ENCODE measurements at places on chromosomes 12 and 14.

DNA sequence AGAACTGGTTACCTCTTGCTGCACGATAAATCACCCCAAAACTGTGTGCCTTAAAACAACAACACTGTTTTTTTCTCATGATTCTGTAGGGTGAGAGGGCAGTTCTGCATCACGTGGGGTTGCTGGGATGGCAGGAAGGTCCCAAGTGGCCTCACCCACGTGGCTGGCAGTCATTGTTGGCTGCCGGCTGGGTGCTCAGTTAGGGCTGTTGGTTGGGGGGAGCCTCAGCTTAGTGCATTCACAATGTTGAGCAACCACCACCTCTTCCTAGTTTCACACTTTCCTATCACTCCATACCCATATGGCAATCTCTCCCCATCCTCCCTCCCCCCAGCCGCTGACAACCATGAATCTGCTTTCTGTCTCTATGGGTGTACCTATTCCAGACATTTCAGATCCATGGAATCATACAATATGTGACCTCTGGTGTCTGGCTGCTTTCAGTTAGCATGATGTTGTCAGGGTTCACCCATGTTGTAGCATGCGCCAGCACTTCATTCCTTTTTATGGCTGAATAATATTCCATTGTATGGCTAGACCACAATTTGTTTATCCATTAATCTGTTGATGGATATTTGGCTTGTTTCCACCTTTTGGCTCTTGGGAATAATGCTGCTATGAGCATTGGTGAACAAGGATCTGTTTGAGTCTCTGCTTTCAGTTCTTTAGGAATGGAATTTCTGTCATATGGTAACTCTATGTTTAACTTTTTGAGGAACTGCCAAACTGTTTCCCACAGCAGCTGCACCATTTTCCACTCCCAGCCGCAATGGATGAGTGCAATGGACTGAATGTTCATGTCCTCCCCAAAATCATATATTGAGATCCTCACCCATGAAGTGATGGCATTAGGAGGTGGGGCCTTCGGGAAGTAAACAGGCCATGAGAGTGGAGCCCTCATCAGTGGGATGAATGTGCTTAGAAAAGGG, 11.2 kb upstream of the POP5 start:
- DNase-seq = no peak

DNA sequence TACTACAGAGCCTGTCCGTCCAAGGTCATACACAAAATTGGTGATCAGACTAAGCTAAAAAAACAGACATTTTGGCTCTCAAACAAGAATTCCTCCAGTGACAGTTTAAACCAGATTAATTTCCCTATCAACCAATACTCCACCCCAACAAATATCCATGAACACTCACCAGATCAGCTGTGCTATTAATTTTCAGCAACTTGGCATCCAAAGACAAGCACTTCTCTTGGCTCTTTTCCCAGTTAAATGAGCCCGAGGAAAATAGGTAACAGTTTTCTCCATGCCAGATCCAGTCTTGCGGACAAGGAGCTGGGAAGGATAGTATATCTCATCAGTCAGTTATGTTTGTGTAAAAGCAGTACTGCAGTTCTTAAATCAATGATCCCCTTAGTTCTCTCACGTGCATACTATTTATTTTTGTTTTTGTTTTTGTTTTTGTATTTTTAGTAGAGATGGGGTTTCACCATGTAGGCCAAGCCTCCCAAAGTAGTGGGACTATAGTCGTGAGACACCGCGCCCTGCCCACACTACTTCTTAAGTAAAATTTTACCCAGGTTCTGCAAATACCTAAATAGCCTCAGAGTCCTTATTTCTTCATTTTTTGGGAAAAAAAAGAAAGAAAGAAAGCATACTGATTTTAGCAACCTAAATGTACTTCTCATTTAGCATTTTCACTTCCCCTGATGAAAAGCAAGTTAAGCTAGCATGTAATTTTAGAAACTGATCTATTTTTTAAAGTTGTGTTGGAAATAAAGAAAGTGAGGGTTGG, 11.1 kb downstream of the OLR1 start:
- DNase-seq = no peak

- peak; percentile 60 for DNase-seq
Observed at GRCh38 chr12:75722714-75723200, 211.3 kb upstream of the KRR1 start.

DNA sequence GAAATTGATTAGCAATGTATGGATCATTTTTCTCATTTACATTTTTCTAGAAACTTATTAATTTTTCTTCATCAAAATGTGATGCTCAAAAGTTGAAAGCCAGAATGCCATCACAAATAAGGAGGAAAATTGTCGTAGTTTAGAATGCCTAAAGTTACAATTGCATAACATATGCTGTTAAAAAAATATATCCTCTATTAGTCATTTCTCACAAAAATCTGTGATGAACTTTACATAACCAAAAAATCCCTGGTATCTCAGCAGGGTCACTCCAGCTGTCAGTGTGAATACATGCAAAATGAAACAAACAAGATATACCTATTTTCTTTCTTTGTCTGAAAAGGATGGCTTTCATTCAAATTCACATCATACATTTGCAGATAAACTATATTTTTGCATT, 358.9 kb downstream of the PAWR start:
- no peak for DNase-seq

GRCh38 chr14:51823706-51824105, 36.7 kb upstream of the GNG2 start:
- no peak for DNase-seq

DNA sequence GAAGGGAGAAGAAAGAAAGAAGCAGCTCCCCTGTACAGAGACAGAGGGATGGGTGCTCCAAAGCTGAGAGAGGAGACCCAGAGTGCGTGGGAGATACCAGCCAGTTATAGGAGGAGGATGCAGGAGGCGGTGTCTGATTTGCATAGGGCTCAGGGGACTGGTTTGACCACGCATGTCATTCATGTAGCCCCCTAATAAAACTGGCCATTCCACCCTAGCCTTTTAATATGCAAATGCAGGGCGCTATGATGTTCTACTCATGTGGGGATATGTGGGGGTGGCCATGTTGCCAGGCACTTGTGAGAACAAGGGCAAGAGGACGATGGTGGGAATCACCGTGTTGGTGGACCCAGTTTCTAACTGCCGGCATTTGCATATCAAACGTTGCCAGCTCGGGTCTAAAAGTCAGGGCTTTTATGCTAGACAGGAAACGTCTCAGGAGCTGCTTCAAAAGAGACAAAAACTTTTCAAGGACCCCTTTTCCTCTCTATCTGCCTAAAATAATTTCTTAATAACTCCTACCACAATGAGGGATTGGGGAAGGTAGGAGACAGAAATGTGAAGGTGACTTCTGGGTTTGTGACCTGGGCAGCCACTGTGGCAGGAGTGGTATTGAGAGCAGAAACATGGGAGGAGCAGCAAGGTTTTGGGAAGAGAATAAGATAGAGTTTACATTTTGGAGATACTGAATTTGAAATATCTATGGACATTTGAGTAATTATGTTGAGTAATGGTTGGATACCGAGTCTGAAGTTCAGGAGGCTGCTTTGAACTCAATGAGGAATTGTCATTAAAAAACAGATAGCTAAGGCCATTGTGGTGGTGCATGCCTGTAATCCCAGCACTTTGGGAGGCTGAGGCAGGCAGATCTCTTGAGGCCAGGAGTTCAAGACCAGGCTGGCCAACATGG, 2.2 kb upstream of the ATXN3 start:
- no peak for DNase-seq

DNA sequence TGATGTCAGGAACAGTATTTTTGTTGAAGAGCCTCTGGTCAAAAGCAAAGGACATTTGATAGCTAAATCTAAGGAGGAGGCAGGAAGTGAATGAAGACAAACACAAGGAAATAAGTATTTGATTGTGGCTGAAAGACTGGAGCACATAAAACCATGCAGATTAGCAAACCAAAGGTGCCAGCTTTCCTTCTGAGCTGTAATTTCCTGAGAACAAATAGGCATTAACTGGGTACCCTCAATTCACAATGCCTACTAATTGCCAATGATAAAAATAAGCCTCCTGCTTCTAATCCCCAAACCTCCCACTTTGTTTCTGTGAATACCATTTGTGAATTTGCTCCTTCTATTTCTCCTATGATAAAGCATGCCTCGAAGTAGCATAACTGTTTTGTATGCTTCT, 1279.6 kb upstream of the USP15 start:
- DNase-seq = no peak

- no peak for DNase-seq
Observed at GRCh38 chr12:24396224-24396623, 446.8 kb upstream of the SOX5 start.

- no peak for DNase-seq
Observed at GRCh38 chr12:64700532-64700931, 58.7 kb downstream of the GNS start.

- DNase-seq = no peak
Observed at GRCh38 chr12:40168868-40169267, 55.9 kb upstream of the LRRK2 start.

DNA sequence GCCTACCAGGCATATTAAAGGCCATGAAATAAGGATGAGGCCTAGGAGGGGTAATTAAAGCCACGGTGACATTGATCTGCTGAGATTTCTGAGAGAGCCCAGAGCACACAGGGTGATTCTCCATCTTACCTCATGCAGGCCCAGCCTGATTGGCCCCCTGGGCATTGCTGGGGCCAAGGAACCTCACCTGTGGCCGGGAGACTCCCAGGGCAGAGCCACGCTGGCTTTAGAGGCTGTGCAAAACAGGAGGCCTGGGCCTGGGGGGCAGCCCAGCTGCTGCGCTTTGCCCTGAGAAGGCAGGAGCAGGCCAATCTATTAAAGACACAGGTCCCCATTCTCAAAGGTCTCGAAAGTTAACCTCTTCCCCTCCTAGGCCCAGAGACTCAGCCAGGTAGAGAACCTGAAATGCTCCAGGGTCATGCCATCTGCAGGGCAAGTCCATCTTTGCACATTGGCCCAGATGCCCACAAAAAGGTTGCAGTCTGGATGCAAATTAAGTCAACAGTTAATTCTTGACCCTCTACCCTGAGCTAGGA, 1099.7 kb downstream of the BCL11B start:
- DNase-seq = no peak

GRCh38 chr12:103100257-103100831, 142.9 kb downstream of the ASCL1 start:
- no peak for DNase-seq

DNA sequence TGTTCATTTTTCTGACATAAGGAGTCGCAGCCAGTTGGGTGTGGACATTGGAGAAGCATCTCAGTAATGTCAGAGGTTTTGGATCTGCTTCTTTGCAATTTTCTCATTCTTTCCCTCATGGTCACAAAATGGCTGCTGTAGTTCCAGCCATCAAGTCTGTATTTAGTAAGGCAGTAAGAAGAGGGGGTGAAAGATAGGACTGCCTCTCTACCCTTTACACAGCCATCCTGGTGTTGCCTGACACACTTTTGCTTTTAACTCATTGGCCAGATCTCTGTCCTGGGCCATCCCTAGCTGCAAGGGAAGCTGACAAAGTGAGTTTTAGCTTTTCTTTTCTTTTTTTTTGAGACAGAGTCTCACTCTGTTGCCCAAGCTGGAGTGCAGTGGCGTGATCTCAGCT, 66.2 kb downstream of the EID3 start:
- DNase-seq = no peak

- DNase-seq = no peak
Observed at GRCh38 chr12:95390932-95391331, 83.0 kb upstream of the METAP2 start.

- DNase-seq = no peak
Observed at GRCh38 chr12:64889434-64890216, 65.2 kb downstream of the TBC1D30 start.
